ENCODE measurements at places on chromosomes 16 and 17. TPM values are rescaled to one million over a fixed set of nuclear protein-coding genes. Genes with fewer than 3 reads are reported as not detected.

DNA sequence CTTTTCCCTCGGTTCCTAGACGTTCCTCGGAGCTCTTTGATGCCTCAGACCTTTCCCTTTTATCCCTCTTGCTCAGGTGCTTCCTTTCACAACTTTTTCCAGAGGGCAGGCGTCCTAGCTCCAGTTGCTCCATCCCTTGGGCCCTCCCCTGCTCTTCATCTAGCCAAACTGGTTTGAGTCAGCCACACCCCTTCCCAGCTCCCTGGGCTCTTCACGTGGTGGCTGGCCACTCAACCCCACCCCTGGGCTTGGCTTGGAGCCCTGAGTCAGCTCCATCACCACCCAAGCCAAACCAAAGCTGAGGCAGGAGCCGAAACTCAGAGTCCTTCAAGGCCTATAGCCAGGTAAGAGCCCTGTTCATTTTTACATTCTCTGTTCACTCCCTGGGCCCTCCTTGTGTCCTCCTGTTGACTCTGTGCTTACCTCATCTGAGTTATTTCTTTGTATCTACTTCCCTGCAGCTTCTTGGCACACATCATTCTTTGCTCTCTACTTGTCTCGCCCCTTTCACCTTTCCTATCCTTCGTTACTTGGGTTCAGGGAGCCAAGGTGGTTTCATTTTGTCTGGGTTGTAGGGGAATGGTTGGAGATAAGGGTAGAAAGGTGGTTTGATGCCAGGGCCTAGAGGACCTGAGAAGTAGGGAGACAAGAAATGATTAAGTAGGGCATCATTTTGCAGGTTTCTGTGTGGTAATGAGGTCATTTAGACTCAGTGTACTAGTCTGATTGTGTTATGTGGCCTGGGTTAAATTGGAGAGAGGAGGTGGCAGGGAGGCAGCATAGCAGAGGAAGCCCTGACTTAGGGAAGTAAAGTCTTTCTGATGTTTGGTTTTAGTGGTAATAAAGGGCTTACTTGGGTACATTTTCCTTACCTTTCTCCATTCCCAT is 7.6 kb upstream of the PHKG2 start:
- DNase-seq, result peak; percentile 61

- DNase-seq, result peak; percentile 62
Measured at GRCh38 chr17:17876959-17877528, 40.3 kb upstream of the SREBF1 start.

DNA sequence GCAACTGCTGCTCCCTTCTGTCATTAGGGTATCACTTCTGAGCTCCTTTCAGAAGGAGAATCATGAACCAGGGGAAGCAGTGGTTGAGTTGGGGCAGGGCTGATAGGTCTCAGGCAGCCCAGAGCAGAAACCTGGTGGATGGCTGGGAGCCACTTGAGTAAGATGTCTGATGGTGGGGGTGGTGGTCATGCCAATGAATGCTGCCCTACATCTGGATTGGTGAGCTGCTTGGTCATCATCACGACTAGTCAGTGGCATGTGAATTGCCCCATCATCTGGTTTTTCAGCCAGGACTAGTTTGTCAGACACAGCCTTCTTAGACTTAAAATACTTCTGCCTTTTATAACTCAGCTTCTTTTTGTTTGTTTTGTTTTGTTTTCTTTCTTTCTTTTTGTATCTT is 2.6 kb downstream of the GID4 start:
- DNase-seq, result no peak

DNA sequence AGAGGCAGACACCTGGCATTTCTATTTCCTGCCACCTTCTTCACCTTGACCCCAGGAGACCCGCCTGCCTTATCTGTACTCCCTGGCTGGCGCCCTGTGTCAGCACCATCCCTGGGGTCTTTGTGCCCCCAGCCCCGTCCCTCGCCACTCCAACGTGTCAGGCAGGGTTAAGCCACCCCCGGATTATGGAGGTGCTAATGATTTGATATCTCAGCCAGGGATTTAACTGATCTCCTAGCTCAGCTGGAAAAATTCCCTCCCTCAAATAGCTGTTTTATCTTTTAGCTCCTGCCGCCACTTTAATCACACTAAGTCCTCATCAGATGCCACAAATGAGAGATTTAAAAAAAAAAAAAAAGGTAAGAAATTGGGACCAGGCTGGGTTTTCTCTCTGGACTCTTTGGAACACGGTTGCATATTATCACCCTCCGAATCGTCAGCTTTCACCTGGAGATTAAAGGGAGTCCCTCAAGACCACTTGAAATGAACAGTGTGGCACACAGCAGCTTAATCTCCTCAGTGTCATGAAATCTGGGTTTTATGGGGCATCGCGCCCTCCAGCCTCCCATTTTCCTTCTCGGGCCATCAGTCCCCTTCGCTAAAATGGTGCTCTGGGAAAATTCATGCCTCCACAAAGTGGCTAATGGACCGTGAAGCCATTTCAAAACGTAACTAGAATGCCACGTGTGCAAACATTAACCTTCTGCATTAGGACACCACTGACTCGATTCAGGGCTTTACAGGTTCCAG is 26.2 kb upstream of the WFDC1 start:
- no peak for DNase-seq

DNA sequence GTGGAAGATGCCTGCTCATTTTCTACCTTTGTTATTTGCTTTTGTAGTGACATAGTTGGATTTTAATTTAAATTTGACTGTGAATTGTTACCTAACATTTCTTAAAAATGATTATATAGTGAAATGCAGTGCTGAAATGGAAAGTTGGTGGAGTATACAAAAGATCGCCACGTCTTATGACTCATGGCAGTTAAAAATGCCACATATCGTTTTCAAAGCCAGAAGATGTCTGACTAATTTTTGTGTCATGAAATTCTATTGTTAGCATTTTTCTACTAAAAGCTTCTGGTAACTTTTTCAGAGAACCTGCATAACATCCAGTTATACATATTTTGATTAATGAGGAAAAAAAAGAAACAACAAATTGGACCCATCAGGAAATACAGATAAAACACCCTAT is 20.6 kb downstream of the MAP2K4 start:
- DNase-seq, result no peak

DNA sequence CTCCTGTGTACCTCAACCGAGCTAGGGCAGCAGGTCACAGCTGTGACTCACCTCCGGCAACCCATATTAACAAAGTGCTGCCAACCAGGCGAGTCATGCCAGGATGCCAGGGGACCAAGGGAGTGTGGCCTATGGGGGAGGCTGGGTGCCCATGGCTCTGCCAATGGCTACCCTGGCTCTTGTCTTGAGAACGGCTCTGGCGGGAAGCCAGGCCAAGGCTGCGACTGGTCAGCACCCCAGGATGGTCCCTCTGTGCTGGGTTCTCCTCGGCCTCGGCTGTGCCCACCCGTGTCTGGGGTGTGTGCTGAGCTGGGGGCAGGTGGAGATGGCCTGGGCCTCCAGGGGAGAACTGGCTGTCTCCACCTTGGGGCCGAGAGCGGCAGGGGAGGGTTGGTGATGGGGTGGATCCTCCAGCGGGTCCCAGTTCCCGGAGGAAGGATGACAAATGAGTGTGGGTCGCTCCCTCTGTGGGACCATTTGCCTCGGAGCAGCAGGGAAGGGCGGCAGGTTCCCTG is 75.8 kb downstream of the MRC2 start:
- DNase-seq, result no peak

- no peak for DNase-seq
Measured at GRCh38 chr17:56314026-56314425, 160.8 kb downstream of the ANKFN1 start.

- peak; percentile 86 for DNase-seq
Measured at GRCh38 chr16:49834531-49835151, 21.3 kb downstream of the ZNF423 start.

DNA sequence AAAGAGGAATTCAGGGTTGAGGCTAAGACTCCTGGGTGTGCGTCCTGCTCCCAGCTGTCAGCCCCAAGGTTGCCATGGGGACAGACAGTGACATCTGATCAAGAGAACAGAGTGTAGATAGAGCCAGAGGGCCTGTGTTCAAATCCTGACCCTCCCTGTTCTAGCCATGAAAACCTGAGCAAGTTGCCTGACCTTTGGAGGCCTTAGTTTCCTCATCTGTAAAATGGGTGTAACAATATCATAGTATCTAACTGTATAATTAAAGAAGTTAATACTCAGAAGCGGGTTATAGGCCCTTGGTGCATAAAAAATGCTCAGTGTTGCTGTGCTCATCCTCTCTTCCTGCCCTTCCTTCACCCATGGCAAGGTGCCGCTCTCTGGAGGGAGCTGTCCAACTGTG is 28.7 kb upstream of the FOXF1 start:
- DNase-seq, result no peak

GRCh38 chr16:2663553-2664546 is 18.5 kb upstream of the KCTD5 start:
- DNase-seq, result peak; percentile 31

GRCh38 chr17:35447499-35447898 is 1.1 kb downstream of the SLFN13 start:
- peak; percentile 70 for DNase-seq

GRCh38 chr17:34798581-34798980 is 162.7 kb downstream of the CCT6B start:
- DNase-seq, result no peak

DNA sequence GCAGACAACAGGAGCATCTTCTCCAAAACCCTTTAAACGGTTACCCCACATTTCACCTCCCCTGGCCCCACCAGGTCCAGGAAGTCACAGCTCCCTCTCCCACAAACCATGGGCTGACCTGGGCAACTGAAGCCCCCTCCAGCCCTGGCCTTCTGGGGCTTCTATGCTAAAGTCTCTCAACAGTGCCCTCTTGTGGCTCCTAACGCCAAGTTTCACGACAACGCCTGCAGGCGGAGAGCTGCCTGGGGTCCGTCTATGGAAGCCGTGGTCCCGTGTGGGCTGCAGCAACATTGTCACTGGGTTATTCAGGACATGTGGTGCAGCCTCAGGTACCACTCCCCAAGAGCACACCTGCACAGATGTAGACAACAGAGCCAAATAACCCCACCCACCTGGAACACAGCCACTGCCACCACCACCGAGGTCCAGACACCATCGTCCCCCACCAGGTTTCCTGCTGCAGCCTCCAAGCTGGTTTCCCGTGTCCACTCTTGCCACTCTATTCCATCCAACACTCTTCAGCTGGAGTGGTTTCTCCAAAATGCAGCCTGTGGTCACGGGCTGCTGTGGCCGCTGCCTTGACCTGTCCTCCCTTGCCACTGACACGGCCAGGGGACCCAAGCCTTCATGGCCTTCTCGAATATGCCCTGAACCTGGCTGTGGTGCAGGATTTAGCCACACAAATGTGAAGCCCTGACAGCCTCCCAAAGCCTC is 19.1 kb downstream of the C16orf95 start:
- DNase-seq, result no peak

Gene SDR42E2
- not detected for total RNA-seq

Gene RASD1
- 5.2 TPM for total RNA-seq

Gene PRR11
- 4.2 TPM for total RNA-seq

Data from muscle of leg (tissue), 16 donors.